A549 treated with Hydrocortisone at 1 μM for 4 hours (cell line): ENCODE measurements at places on chromosomes 7 and 10. TPM values are rescaled to one million over a fixed set of nuclear protein-coding genes. Genes with fewer than 3 reads are reported as not detected.

Gene LRRD1
- total RNA-seq, result not detected in 5 replicates

Gene GCK
- total RNA-seq, result not detected in 5 replicates

Gene TMEM236
- 0.03 to 0.06 TPM (median 0.05 TPM) in 5 replicates for total RNA-seq

Gene SFRP4
- 3.0 to 4.4 TPM (median 3.3 TPM) in 5 replicates for total RNA-seq

Gene FRAT1
- total RNA-seq, result 1.1 to 2.4 TPM (median 2.0 TPM) in 5 replicates

Gene EEPD1
- 54.5 to 61.6 TPM (median 58.0 TPM) in 5 replicates for total RNA-seq

Gene PRRT4
- 0.08 to 0.45 TPM (median 0.26 TPM) in 5 replicates for total RNA-seq

Gene STEAP4
- 0.03 to 0.07 TPM (median 0.05 TPM) in 3 of 5 replicates, not detected in the others for total RNA-seq

Gene SLC25A28
- total RNA-seq, result 23.7 to 28.4 TPM (median 24.9 TPM) in 5 replicates

Gene MMD2
- total RNA-seq, result not detected in 5 replicates

Gene AZGP1
- not detected in 5 replicates for total RNA-seq

Gene FOXK1
- 10.3 to 14.3 TPM (median 12.5 TPM) in 5 replicates for total RNA-seq

Gene ASNS
- 52.5 to 68.0 TPM (median 62.4 TPM) in 5 replicates for total RNA-seq

Gene C7orf57
- 0.12 to 0.31 TPM (median 0.26 TPM) in 5 replicates for total RNA-seq

Gene SRRT
- total RNA-seq, result 127 to 136 TPM (median 132 TPM) in 5 replicates

Gene PPP1R9A
- 2.8 to 4.6 TPM (median 3.7 TPM) in 5 replicates for total RNA-seq

Gene GRID2IP
- 0.02 TPM in 1 of 5 replicates, not detected in the others for total RNA-seq

Gene PKD2L1
- 0.05 to 0.31 TPM (median 0.16 TPM) in 5 replicates for total RNA-seq

Gene SMC3
- 37.3 to 68.0 TPM (median 43.7 TPM) in 5 replicates for total RNA-seq

Gene TMEM196
- total RNA-seq, result not detected in 5 replicates

Gene UTF1
- 0.10 TPM in 1 of 5 replicates, not detected in the others for total RNA-seq

Gene CFAP46
- 0.92 to 1.5 TPM (median 1.4 TPM) in 5 replicates for total RNA-seq

Gene GIMAP2
- total RNA-seq, result 0.08 to 0.15 TPM (median 0.09 TPM) in 3 of 5 replicates, not detected in the others

Gene SFTPA2
- total RNA-seq, result not detected in 5 replicates

Gene DNAJC12
- total RNA-seq, result 47.0 to 62.1 TPM (median 57.0 TPM) in 5 replicates

Gene WDFY4
- total RNA-seq, result 0.05 TPM in 1 of 5 replicates, not detected in the others

Gene APBB1IP
- total RNA-seq, result 5.1 to 6.4 TPM (median 5.9 TPM) in 5 replicates

Gene PAPOLB
- not detected in 5 replicates for total RNA-seq

Gene C7orf33
- not detected in 5 replicates for total RNA-seq

Gene PFKFB3
- 123 to 156 TPM (median 138 TPM) in 5 replicates for total RNA-seq

Gene OR9A2
- total RNA-seq, result not detected in 5 replicates

Gene AP5Z1
- 22.5 to 43.7 TPM (median 31.2 TPM) in 5 replicates for total RNA-seq

Gene HIF1AN
- total RNA-seq, result 15.8 to 18.3 TPM (median 16.1 TPM) in 5 replicates

Gene C10orf53
- not detected in 5 replicates for total RNA-seq

Gene PLAU
- total RNA-seq, result 95.7 to 133 TPM (median 109 TPM) in 5 replicates

Gene IFIT1B
- not detected in 5 replicates for total RNA-seq

Gene CUZD1
- total RNA-seq, result 1.3 to 1.4 TPM (median 1.3 TPM) in 5 replicates

Gene MYH16
- 0.24 to 0.41 TPM (median 0.35 TPM) in 5 replicates for total RNA-seq

Gene GNAT3
- not detected in 5 replicates for total RNA-seq

Gene CTNNA3
- not detected in 5 replicates for total RNA-seq

Gene LAMB1
- total RNA-seq, result 97.5 to 138 TPM (median 101 TPM) in 5 replicates

Gene OR2F2
- not detected in 5 replicates for total RNA-seq

Gene CTTNBP2
- 0.18 to 0.54 TPM (median 0.40 TPM) in 5 replicates for total RNA-seq
